ENCODE measurements at places on chromosomes 7 and 10.

DNA sequence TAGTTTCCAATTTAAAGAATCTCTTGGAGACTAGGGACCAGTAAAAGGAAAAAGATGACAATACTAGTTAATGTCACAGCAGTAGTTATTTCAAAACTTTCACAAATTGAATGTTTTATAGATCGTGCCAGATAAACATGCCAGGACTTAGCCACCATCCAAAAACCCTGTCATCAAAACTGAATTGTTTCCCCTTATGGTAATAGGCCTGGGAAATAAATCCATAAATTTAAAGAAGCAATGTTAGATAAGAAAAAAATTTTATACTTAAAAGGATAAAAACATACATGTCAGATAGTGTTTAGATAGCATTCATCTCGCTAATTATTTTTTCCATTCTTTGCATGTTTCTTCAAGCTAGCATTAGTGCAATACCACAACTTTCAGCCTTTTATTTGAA is 71.2 kb downstream of the SUGCT start:
- no peak for DNase-seq

- no peak for DNase-seq
Measured at GRCh38 chr7:126447984-126448383, 804.8 kb downstream of the GRM8 start.

DNA sequence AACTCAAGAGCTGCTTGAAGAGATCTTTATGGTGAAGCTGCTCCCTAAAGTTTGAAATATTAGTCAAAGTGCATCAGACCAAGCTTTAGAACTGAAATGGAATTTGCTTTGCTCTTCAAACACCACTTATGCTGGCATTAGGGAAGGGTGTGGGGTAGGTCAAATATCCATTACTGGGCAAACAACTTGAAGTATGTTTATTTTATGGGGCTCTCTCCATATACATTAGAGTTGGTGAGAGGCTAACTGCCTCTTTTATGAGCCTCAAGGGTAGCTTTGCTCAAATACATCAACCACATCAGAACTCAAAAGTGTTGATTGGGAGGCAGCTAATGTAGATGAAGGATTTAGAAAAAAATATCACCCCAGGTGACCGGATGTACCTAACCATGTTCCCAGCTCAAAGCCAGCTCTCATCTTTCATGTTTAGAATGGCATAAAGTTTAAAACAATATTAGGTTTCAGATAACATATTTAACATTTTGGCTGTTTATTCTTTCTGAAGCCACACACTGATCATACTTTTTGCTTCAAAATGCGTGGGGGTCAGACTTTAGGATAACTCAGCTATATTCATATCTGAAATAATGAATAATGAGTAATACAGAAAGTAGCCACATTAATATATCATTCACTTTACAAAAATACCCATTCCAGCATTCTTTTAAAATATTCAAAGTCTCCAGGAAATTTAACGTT is 318.6 kb downstream of the PTEN start:
- no peak for DNase-seq

DNA sequence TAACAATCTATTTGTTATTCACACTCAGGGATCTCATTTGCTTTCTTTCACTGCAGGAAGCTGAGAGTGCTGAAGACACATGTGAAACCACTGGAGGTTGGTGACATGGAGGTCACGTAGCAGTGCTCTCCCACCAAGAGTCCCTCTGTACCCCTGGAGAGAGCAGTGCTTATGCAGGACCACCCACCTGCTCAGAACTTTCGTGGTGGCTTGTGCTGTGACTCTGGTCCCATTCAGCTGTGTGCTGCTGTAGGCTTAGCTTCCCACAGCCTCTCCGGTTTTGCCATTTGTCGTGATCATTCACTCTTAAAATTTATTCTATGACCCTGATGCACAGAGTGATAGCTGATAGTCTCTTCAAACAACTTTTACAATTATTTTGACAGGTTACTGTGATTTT is 96.0 kb upstream of the RSU1 start:
- DNase-seq, result no peak

DNA sequence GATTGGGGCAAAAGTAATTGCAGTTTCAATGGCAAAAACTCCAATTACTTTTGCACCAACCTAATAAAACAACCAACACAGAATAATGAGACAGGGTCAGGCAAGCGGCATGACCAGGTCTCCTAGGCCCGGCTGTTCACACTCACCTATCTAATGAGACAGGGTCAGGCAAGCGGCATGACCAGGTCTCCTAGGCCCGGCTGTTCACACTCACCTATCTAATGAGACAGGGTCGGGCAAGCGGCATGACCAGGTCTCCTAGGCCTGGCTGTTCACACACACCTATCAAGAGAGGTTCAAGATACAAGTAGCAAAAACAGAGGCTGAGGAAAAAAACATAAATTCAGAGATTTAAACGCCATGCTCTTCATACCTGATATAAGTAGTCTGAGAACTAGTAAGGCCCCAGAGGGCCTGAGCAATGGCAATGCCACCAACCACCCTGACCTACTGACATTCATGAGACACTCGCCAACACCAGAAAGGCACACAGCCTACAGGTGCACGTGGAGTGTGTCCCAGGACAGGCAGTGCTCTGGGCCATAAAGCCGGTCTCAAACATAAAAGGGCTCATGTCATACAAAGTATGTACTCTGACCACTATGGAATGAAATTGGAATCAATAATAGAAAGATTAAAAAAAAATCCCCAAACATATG is 40.6 kb upstream of the NCAPG2 start:
- no peak for DNase-seq

GRCh38 chr10:8498290-8498689 is 443.8 kb downstream of the GATA3 start:
- DNase-seq, result no peak

DNA sequence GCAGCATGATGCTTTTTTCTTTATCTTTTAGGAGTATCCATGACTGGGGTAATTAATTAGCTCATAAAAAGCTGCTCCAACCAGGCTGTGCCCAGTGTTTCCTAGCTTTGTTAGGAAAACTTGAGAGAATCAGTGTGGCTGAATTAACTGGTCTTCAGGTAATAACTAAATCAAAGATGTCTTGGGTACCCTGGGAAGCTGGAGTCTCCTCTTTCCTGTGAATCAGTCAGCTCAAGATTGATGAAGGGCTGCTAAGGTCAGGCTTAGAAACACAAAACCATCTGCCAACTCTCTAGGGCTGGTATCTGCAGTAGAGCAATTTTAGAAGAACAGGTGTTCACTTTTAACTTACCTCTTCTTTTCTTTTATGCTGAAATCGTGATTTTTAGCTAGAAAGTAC is 21.4 kb upstream of the ATOH7 start:
- DNase-seq, result no peak

- DNase-seq, result no peak
Measured at GRCh38 chr10:71776481-71776925, 3.2 kb upstream of the VSIR start.

- DNase-seq, result no peak
Measured at GRCh38 chr7:121385800-121386179, 10.3 kb downstream of the FAM3C start.

DNA sequence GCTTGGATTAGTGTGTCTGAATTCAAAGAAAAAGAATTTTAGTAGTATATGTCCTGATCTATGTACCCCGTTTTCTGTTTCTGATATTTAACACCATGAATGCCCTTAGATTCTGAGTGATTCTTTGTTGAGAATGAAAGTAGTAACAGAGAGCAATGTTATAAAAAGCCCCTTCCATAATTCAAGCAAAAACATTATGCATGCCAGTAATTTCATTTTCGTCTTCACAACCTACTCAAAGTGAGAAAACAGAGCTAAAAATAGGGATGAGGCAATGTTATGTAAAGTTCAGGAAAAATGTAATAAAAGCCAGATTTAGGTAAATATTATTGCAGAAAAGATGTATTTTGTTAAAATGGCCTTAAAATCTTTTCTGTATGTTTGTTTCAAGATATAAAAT is 28.1 kb downstream of the PTPRZ1 start:
- no peak for DNase-seq

DNA sequence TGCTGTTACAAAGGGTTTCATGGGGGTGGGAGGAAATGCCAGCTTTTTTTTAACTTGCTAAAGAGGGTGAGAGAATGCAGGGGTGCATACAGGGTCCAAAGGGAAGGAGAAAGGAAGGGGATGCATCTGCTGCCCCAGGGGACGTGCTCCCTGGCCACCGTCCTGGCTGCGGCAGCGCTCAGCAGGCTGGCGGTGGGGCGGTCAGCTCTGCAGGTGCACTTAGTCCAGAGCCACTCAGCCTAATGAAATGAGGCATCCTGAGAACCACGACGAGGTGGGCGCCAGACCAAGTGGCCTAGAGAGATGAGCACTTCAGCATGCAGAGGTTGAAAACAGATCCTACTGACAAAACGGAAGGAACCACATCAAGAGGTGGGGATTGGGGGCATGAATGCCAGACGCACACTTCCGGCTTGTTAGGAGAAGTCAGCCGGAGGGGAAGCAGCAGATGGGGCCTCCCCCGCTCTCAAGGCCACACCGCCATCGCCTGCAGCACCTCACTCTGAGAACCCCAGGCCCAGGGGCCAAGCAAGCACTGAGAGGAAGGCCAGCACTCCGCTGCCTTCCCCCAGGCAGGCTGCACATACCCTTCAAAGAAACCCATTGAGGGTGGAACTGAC is 94.5 kb downstream of the MAD1L1 start:
- no peak for DNase-seq

DNA sequence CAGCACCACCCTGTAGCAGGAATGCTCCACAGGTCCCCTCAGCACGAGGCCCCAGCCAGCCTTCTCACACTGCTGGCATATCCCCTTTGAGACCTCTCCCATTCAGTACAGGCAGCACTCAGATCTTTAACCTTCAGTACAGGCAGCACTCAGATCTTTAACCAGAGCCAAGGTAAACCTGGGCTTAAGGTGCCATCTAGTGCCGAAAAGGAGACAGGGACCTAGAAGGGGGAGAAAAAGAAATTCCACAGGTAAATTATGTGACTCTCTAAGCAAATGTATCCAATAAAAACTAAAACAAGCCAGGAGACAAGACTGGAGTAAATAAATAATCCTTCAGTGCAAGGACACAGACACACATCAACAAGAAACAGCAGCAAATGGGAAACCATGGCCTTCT is 358.6 kb downstream of the PTPRN2 start:
- DNase-seq, result no peak

DNA sequence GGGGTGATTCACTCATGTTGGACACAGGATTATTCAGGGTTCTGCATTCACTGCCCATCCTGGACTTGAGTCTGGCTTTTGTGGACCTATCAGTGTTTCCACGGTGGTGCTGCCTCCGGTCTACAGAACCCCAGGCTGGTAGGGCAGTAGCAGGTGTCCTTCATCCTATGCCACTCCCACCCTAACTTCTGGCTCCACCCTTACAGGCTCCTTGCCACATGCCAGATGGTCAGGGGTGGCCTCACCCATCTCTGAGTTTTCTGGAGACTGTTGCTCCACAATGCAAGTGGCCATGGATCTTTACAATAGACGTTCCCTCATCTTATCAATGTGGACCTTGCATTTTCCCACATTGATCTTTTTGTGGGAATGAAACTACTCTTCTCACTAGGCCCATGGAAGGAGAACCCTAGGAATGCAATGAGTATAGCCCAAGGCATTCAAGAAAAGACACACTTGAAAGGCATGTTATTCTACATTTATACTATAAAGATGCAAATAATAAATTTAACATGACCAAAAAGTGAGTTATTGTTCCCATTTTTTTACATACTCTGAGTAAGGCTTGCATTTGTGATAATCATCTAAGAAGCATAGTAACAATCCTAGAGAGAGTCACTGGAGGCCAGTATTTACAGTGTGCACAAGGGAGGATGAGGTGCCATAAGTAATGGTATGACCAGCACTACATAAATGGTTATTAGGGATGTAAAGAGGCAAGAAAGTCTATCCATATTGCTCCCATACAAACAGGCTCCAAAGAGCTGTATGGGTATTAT is 57.4 kb upstream of the ADO start:
- no peak for DNase-seq

DNA sequence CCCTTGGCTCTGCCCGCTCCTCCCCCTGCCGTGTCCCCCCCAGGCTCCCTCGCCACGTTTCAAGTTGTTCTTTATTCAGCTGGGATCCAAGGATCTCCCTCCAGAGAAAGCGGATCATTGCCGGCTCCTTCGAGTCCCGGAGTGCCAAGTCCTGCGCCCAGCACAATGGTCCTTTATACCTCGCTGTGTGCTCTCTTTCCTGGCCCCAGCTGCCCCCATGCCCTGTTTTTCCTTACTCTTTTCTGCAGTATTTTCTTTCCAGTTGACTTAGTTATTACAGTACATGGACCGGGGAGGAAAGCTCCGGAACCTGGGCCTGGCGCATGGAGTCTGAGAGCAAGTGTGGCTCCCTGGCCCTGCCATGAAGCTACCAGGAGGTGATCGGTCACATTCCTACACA is 88.1 kb upstream of the KMT2C start:
- no peak for DNase-seq
